Inflammatory macrophage treated with lipopolysaccharide for 4 hours (primary cell): ENCODE measurements at places on chromosomes 5 and 9.

GRCh38 chr5:147712598-147712997, 69.9 kb downstream of the JAKMIP2 start:
- peak; percentile 36 for DNase-seq

GRCh38 chr5:126438267-126438666, 15.1 kb downstream of the GRAMD2B start:
- DNase-seq: peak; percentile 17

GRCh38 chr9:97384406-97385262, 27.3 kb upstream of the TDRD7 start:
- DNase-seq: no peak

- DNase-seq: no peak
Observed at GRCh38 chr5:139148986-139149385, 49.2 kb downstream of the SIL1 start.

GRCh38 chr5:170945275-170945674, 83.5 kb downstream of the RANBP17 start:
- no peak for DNase-seq

DNA sequence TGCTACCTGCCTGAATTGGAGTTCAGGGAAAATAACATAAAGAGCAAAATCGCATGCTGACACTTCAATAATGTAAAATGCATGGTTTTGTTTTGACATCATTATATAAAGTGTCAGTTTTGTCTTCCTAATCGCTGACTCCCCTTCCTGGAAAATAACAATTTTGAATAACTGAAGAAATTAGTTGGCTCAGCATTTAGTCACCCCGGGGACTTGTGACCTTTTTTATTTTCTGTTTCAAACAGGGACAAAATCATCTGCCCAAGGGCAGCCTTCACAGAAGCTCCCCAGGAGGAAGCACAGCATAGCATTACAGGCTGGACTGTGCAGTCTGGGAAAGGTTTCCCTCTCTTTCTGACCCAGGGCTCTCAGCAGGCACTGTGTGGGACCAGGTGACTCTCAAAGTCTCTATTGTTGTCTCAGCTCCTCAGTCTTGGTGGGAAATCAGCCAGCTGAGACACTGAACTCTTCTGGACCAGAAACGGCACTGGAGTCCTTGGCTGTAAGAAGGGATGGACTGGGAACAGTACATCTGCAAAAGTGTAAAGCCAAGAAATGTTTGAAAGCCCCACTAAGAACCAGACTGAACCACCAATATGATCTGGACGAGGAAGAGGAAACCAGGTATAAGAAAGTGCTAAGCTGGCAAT, 671.3 kb upstream of the KLF4 start:
- peak; percentile 60 for DNase-seq

- peak; percentile 56 for DNase-seq
Observed at GRCh38 chr9:136795000-136795348, 1.2 kb upstream of the CCDC183 start.

GRCh38 chr9:131583836-131584555, 38.7 kb downstream of the PRRT1B start:
- no peak for DNase-seq

DNA sequence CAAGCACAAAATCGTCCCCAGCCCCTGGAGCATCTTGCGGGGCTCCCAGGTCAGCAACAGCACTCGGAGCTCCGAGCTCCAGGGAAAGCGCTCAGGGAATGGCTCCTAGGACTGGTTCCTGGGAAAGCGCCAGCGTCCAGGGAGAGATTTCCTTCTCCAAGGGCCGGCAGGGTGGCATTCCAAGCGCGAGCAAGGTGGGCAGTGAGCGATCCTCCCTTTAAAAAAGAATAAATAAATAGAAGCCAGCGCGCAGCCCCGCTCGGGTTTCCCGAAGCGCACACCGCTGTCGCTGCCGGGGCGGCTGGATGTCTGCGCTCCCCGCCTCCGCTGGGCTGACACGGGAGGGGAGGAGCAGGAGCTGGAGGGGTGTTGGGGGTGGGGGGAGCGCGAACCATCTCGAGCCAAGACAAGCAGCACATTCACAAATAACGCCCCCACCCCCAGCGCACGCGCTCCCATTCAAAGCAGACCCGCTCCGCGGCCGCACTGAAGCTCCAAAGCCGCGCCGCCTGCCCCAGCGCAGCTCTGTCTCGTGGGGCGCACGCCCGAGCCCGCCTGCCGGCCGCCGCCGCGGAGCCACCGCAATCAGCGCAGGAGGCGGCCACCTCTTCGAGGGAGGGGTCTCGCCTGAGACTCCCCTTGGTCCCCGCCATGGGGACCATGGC, 327.4 kb downstream of the SH3GL2 start:
- no peak for DNase-seq

- DNase-seq: peak; percentile 45
Observed at GRCh38 chr9:114662081-114662989, 4.7 kb upstream of the TEX53 start.

- DNase-seq: no peak
Observed at GRCh38 chr9:25537808-25538207, 140.4 kb downstream of the TUSC1 start.

DNA sequence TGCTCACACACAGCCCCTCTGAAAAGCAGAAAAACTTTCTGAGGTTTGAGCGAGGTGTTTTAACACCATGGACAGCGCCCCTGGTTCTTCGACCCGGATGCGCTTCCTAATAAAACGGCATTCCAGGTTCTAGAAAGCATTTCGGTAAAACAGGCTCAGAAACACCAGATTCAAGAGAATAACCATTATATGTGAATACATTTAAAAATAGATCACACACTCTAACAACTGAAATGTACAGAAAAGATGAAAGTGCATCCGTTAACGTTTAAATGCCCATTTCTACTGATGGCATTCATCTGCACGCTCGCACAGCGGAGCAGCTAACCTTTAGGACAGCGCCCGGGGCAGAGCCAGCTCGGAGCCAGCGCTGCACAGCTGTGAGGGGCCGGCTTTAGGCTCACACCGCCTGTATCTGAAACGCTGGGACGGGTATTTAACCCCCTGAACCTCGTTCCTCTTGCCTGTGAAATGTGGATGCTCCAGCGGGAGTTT, 26.3 kb upstream of the TENT4A start:
- no peak for DNase-seq

- DNase-seq: no peak
Observed at GRCh38 chr5:181161534-181162175, 14.3 kb downstream of the OR2V2 start.

- DNase-seq: no peak
Observed at GRCh38 chr5:53479045-53479589, 1.3 kb upstream of the FST start.

- no peak for DNase-seq
Observed at GRCh38 chr5:25991639-25992038, 1046.7 kb downstream of the CDH9 start.

DNA sequence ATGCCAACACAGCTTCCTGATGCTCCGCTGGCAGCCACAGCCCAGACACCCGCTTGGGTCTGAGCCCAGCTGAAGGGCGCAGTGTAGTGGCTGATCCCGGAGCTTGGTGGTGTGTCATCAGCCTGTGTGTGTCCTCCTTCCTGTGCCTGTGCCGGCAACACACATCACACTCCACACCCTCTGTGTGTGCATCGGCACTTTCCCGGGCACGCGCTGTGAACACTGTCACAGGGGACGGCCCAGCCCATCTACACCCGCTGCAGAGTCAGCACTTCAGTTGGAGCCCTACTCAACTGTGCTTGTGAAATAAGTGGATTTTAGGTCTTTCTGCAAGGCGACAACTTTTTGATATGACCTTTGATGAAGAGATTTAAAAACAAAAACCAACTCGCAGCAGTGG, 189.4 kb downstream of the IRX2 start:
- no peak for DNase-seq

GRCh38 chr5:42950456-42951292, 89.4 kb downstream of the ANXA2R start:
- DNase-seq: peak; percentile 97
